Natural killer cell treated with Interleukin-12 subunit alpha and Interleukin-12 subunit beta and Interleukin-15 and Interleukin-18, amount 100 ng/mL, for 72 hours (primary cell): ENCODE measurements at places on chromosomes 6 and 20. TPM values are rescaled to one million over a fixed set of nuclear protein-coding genes. Genes with fewer than 3 reads are reported as not detected.

PRRT1 gene
- 0.17 TPM for total RNA-seq

DNA sequence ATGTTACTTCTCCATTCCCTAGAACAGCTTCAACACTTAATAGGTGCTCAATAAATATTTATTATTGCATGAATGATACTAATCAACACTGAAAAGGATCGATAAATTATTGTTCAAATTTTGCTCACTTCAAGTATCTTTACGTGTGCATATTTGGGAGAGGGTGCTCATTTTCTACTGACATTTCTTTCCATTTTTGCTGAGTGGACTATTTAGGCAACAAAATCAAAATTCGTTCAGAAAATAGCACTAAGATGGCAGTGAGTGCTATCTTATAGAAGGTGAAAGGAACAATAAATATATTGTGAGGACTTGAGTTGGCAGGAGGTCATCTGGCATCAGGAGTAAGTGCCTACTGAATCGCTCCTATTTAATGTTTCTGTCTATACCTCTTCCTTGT lies 501.9 kb upstream of the IRAK1BP1 start:
- peaks cover 5% of the 10 kb centered on the region for H3K36me3 ChIP-seq
- DNase-seq: no peak
- no peak overlapping the region for H3K27ac ChIP-seq
- H3K4me1 ChIP-seq: no peaks in the 10 kb centered on the region
- H3K4me3 ChIP-seq: no peak overlapping the region

DNA sequence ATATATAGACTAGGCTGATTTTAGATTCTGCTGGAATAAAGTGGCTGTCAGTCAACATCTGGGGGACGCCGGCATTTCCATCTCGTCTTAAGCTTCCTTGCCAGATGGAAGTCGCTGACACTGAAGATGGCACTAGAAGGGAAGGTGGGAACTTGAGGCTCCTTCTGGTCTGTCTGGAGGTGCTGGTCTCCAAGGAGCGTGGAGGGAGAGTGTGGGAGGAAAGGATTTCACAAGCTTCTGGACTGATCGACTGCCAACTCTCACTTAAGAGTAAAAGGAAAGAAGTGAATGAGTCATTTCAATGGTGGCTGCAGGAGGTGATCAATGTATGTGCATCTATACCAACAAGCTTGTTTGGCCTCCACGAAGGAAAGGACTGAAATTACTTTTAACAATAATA lies 40.4 kb downstream of the DUSP22 start:
- H3K4me1 ChIP-seq: peaks cover 22% of the 10 kb centered on the region
- no peak for DNase-seq
- H3K4me3 ChIP-seq: no peak overlapping the region

DNA sequence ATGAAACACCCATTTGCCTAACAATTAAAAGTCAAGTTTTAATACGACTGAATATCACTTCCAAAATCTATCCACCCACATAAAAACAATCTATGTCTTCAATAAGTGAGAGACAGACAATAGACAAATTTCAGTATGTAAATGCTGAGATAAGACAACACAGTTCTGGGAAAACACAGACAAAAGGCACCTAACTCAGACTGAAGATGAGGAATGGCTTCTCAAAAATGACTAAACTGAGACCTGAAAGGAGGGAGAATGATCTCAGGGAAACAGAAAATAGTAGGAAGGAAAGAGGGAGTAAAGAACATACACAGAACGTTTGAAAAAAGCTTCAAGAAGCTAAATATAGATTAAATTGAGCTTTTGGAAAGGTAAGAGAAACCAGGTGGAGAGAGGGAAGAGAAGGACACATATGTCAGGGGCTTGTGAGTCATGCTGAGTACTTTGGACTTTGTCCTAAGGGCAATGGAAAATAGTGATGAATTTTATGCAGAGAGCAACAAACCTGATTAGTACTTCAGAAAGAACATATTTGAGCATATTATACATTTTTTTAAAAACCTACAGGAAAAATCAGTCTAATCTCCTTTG lies 16.1 kb downstream of the LMBRD1 start:
- no peak for DNase-seq
- H3K36me3 ChIP-seq: no peaks in the 10 kb centered on the region
- peaks cover 22% of the 10 kb centered on the region for H3K4me1 ChIP-seq
- no peak overlapping the region for H3K27ac ChIP-seq
- no peak overlapping the region for H3K4me3 ChIP-seq
- no peaks in the 10 kb centered on the region for H3K27me3 ChIP-seq
